ENCODE measurements at places on chromosomes 16 and 17.

GRCh38 chr16:7946142-7946541 lies 613.5 kb downstream of the RBFOX1 start:
- DNase-seq, result no peak

GRCh38 chr17:80804466-80804865 lies 187.2 kb upstream of the CHMP6 start:
- DNase-seq, result no peak

DNA sequence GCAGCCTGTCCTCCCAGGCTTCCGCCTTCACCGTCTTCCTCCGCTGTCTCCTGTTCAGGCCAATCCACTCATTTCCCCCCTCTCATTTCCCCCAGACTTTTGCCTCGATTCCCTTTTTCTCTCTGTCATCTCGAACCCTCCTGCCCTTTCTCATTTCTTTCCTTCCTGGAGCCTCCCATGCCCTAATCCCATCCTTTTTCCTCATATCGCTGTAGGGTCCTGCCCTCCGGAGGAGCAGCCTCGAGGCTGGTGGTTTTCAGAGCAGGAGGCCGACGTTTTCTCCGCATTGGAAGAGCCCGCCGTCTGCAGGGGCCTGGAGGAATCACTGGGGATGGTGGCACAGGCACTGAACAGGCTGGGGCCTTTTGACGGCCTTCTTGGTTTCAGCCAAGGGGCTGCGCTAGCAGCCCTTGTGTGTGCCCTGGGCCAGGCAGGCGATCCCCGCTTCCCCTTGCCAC lies 597 bp downstream of the OVCA2 start:
- DNase-seq, result no peak

GRCh38 chr17:82424001-82424862 lies 5.8 kb upstream of the OGFOD3 start:
- peak; percentile 64 for DNase-seq

DNA sequence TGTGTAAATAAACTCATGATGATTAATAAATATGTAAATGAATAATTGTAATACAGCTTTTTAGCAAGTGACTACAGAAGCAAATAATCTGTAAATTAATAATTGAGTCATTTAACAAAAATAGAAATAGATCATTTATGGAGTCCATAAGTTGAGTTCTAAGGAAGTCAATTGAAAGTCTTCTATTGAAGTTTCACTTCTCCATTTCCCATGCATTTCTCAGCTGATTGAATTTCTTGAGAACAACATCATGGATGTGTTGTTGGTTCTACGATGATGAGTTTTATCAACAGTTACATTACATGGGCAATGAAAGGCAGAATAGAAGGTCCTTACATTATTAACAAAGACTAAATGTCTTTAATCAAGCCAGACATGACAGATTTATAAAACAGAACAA lies 290.4 kb downstream of the MAP2K6 start:
- DNase-seq, result no peak

DNA sequence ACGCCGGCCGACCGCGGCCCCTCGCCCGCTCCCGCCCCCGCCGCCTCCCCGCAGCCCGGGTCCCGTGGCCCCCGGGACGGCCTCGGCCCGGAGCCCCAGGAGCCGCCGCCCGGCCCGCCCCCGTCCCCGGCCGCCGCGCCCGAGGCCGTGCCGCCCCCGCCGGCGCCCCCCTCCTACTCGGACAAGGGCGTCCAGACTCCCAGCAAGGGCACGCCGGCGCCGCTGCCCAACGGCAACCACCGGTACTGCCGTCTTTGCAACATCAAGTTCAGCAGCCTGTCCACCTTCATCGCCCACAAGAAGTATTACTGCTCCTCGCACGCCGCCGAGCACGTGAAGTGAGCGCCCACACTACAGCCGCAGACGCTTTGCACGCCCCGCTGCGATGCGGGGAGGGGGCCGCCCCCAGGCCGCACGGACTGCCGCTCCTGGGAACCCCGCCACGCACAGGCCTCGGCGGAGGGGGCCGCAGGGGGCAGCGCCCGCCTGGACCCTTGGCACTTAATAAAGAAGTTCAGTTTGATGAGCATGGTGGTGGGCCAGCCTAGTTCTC lies 35.5 kb upstream of the ZC3H18 start:
- peak; percentile 38 for DNase-seq

DNA sequence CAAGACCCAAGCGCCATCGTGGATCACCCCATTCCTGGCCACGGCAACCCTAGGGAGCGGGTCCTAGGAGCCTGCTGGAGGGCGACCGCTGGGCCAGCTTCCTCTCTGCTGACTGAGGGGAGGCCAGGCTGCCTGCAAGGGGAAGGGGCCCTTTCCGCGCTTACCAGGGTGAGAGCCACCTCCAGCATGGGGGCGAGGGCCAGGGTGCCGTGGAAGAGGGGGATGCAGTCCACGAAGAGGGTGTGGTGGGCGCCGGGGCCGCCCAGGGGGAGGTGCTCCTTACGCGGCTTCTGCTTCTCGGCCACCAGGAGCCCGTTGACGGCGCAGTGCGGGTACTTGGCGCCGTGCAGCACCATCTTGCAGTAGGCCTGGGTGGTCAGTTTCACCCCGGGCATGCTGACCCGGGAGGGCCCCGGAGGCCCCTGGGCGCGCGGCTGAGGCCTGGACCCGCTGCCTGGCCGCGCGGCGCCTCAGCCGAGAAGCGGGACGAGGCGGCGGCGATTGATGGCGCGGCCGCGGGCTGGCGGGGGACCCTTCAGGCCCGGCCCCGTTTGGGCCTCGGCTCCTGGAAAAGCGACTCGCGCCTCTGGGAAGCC lies 345 bp downstream of the EMC8 start:
- peak; percentile 35 for DNase-seq

- no peak for DNase-seq
Observed at GRCh38 chr17:20562587-20562986, 16.9 kb upstream of the CDRT15L2 start.

GRCh38 chr16:27642756-27643155 lies 92.8 kb downstream of the KATNIP start:
- DNase-seq, result peak; percentile 1

DNA sequence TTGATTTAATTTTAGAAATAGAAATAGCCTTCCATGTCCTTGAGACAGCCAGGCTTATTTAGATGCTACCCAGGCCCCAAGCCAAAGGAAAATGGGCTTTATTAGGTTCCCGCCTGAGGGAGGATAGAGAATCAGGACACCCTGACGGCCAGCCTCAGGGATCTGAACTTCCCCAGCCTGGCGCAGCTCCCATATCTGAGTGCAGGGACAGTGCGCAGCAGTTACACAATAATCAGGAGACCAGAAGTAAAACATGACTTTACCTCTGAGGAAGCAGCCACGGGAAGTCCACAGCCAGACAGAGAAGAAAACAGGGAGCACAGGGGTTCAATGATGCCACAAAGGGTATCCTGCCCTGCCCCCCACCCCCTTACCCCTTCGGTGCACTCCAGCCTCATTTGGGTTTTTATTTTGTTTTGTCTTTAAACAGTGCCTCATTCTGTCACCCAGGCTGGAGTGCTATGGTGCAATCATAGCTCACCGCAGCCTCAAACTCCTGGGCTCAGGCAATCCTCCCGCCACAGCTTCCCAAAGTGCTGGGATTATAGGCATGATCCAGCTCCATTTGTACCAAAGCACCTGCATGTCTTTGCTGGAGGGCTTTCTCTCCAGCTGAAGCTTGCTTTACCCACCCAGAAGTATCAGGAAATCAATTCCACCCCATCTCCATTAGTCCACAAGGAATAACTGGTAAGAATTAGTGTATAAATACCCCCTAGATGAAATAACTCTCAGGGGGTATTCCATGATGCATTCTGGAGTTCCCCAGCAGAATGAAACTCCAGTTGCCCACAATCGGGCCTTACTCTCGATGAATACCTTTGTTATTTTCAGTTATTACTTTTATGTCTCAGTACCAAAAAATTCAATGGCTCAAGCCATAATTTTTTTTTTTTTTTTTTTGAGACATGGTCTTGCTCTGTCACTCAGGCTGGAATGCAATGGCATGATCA lies 21.9 kb downstream of the ORC6 start:
- no peak for DNase-seq

- no peak for DNase-seq
Observed at GRCh38 chr17:44356241-44356640, 7.4 kb downstream of the FAM171A2 start.

DNA sequence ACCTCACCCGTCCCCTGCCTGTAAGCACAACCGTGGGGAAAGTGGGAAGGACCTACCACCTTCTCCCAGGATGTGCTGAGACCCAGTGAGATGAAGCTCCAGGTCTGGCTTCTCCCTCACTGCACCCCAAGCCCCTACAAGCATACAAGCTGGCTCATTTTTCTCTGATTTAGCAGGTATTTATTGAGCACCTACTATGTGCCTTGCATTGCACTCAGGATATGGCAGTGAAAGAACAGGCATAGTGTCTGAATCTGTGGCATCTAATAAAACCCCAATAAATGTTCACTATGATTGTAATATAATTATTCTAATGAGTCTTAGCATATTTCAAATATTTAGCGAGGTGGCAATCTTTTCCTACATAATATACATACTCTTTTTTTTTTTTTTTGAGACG lies 84.5 kb downstream of the LITAF start:
- no peak for DNase-seq

GRCh38 chr16:87698241-87698640 lies 67.5 kb downstream of the KLHDC4 start:
- DNase-seq, result no peak

DNA sequence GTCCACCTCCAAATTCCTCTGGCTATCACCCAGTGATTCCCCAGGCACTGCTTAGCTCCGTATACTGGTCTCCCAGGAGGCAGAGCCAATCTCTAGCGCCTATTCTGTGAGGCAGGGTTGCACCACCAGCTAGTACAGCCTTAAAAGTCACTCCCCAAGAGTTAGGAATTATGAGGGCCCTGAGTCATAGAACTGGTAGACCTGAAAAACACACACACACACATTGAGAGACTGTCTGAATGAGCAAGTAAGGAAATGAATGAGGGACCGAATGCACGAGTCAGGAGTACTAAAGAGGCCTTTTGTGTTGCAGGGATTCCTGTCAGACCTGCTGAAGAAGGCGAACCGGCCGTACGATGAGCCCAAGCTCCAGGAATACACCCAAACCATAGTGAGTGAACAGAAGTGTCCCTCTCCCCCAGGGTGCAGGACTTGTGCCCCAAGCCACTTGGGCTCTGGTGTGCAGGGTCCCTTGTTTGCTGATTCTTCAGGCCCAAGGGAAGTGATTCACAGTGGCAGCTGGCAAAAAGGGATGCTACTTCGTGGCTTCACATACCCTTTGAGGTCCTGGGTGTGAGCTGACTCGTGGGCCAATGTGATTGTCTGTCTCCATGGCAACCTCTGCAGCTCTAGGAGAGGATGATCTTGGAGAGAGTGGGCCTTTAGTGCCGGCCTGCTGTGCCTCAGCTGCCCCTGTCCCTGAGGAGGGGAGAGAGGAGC lies 24.7 kb downstream of the CALB2 start:
- no peak for DNase-seq

GRCh38 chr16:74275031-74275636 lies 21.5 kb upstream of the PSMD7 start:
- DNase-seq, result no peak

DNA sequence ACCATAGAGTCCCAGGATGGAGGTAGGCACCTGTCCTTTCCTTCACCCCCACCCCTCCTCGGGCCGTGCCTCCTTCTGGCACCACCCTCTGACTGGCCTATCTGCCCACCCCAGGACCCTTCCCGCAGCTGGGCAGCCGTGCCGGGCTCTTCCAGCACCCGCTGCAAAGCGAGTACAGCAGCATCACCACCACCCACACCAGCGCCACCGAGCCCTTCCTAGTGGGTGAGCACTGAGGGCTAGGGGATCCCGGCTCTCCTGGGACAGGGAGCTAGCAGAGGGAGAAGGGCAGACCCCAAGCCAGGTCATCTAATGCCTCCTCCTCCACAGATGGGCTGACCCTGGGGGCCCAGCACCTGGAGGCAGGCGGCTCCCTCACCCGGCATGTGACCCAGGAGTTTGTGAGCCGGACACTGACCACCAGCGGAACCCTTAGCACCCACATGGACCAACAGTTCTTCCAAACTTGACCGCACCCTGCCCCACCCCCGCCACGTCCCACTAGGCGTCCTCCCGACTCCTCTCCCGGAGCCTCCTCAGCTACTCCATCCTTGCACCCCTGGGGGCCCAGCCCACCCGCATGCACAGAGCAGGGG lies 7.8 kb downstream of the GALK1 start:
- no peak for DNase-seq

DNA sequence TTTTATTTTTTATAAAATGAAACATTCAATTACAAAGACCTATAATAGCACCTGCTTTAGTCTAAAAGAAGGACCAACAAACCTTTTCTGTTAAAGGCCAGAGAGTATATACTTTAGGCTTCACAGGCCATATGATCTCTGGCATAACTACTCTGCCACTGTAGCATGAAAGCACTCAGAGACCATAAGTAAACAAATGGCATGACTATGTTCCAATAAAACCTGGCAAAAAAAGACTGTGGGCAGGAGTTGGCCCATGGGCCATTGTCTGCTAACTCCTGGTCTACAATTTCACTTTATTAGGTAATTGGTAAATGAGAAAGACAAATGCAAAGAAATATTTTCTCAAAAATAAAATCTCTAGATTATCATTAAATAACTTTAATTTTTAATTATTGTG lies 14.9 kb downstream of the CEP112 start:
- no peak for DNase-seq

- DNase-seq, result no peak
Observed at GRCh38 chr16:54657058-54657708, 273.5 kb upstream of the IRX5 start.

DNA sequence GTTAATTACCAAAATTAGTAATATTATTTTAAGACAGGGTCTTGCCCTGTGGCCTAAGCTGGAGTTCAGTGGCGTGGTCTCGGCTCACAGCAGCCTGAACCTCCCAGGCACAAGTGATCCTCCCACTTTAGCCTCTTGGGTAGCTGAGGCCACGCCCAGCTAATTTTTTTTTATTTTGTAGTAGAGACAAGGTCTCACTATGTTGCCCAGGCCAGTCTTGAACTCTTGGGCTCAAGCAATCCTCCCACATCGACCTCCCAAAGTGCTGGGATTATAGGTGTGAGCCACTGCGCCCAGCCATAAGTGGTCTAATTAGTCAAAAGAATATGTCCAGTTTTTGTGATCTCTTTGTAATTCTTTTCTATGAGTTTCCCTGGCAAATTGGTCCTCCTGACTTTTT lies 12.0 kb upstream of the CFDP1 start:
- no peak for DNase-seq

- no peak for DNase-seq
Observed at GRCh38 chr17:54177606-54178308, 355.0 kb downstream of the KIF2B start.

- DNase-seq, result peak; percentile 9
Observed at GRCh38 chr17:66255527-66255971, 26.3 kb upstream of the APOH start.

- no peak for DNase-seq
Observed at GRCh38 chr16:76854234-76854633, 336.8 kb upstream of the MON1B start.

GRCh38 chr17:5874486-5874885 lies 195.7 kb upstream of the WSCD1 start:
- DNase-seq, result no peak

All from CD4-positive, alpha-beta T cell treated with Interleukin-17A for 1 hour (primary cell).